Activated T-helper 1 cell treated with anti-CD3 and anti-CD28 coated beads, Interleukin-12 subunit alpha, Interleukin-12 subunit beta, Interleukin-2, Interleukin-4 antibody, amounts not matched to agents 30 ng/mL and 10 ng/mL and 1 ng/mL, durations not matched to agents 14 hours and 24 hours and 36 hours (primary cell): ENCODE measurements at places on chromosomes 2 and 18. TPM values are rescaled to one million over a fixed set of nuclear protein-coding genes. Genes with fewer than 3 reads are reported as not detected.

- H3K4me1 ChIP-seq = peaks cover 6% of the 10 kb centered on the region
- H3K4me3 ChIP-seq = no peak overlapping the region
- no peak for DNase-seq
- H3K27ac ChIP-seq = no peak overlapping the region
Measured at GRCh38 chr2:37330681-37331080, 6.0 kb upstream of the PRKD3 start.

DNA sequence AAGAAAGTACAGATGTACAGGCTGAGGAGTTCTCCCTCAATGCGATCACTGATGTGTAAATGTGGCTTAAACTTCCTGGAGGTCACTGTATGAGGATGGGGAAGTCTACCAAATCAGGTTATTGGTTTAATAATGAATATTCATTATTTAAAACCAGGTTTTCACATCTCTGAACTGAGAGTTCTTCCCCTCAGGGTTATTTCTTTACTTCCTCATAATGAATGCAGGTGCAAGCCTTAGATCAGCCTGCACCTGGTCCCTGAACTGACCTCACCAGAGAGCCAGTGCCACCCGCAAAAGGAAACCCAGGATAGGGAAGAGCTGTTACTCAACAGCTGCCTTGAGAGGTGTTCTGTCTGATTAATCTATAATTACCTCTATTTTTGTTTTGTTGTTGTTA lies 369.0 kb downstream of the EPHA4 start:
- no peak for DNase-seq
- H3K4me3 ChIP-seq = no peak overlapping the region

The KCNJ13 gene
- not detected in 2 replicates for total RNA-seq

GRCh38 chr2:241216211-241216761 lies 27.8 kb downstream of the ANO7 start:
- peak overlapping the region; percentile 63 for H3K4me3 ChIP-seq
- H3K27ac ChIP-seq = peak overlapping the region; percentile 23
- no peak for DNase-seq
- H3K36me3 ChIP-seq = no peaks in the 10 kb centered on the region

- DNase-seq = no peak
- H3K27ac ChIP-seq = no peak overlapping the region
- no peak overlapping the region for H3K4me3 ChIP-seq
- H3K27me3 ChIP-seq = no peaks in the 10 kb centered on the region
- H3K36me3 ChIP-seq = no peaks in the 10 kb centered on the region
- no peaks in the 10 kb centered on the region for H3K4me1 ChIP-seq
Measured at GRCh38 chr2:65724752-65725151, 292.4 kb upstream of the SPRED2 start.

GRCh38 chr2:150371044-150371818 lies 116.2 kb downstream of the RND3 start:
- no peak for DNase-seq
- no peak overlapping the region for H3K27ac ChIP-seq
- H3K4me3 ChIP-seq = no peak overlapping the region
- no peaks in the 10 kb centered on the region for H3K36me3 ChIP-seq

DNA sequence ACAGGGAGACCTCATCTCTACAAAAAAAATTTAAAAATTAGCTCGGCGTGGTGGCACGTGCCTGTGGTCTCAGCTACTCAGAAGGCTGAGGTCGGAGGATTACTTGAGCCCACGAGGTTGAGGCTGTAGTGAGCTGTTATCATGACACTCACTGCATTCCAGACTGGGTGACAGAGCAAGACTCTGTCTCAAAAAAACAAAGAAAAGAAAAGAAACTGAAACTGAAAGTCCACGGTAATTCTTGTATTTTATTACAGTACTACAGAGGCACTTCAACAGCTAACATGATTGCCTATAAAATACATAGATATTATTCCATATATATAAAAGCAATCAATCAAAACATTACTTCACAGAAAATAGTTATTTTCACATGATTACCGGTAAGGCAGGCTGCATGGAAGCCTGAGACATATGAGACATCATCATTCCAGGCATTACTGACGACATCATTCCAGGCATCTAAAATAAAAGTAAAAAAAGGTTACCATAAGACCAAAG lies 23.1 kb downstream of the PRPF40A start:
- peak overlapping the region; percentile 89 for H3K27ac ChIP-seq
- H3K4me3 ChIP-seq = peak overlapping the region; percentile 79
- peak; percentile 35 for DNase-seq
- no peaks in the 10 kb centered on the region for H3K27me3 ChIP-seq

GRCh38 chr2:233053928-233054784 lies 6.0 kb upstream of the INPP5D start:
- H3K27me3 ChIP-seq = peaks cover 25% of the 10 kb centered on the region
- peaks cover 18% of the 10 kb centered on the region for H3K4me1 ChIP-seq
- H3K36me3 ChIP-seq = no peaks in the 10 kb centered on the region
- H3K4me3 ChIP-seq = no peak overlapping the region
- H3K27ac ChIP-seq = no peak overlapping the region
- DNase-seq = peak; percentile 52
